ENCODE measurements at places on chromosomes 12 and 14.

- DNase-seq = no peak
These were observed 40.9 kb downstream of the ATL1 start for GRCh38 chr14:50600849-50601248.

GRCh38 chr14:35940291-35940690 is 114.2 kb downstream of the BRMS1L start:
- no peak for DNase-seq

- no peak for DNase-seq
These were observed 10.3 kb downstream of the PLXNC1 start for GRCh38 chr12:94158666-94159065.

GRCh38 chr14:23409966-23410635 is 2.0 kb upstream of the MYH6 start:
- DNase-seq = no peak

GRCh38 chr14:33676135-33676566 is 274.7 kb downstream of the EGLN3 start:
- DNase-seq = no peak

GRCh38 chr14:25537846-25538455 is 488.0 kb upstream of the STXBP6 start:
- DNase-seq = peak; percentile 0

DNA sequence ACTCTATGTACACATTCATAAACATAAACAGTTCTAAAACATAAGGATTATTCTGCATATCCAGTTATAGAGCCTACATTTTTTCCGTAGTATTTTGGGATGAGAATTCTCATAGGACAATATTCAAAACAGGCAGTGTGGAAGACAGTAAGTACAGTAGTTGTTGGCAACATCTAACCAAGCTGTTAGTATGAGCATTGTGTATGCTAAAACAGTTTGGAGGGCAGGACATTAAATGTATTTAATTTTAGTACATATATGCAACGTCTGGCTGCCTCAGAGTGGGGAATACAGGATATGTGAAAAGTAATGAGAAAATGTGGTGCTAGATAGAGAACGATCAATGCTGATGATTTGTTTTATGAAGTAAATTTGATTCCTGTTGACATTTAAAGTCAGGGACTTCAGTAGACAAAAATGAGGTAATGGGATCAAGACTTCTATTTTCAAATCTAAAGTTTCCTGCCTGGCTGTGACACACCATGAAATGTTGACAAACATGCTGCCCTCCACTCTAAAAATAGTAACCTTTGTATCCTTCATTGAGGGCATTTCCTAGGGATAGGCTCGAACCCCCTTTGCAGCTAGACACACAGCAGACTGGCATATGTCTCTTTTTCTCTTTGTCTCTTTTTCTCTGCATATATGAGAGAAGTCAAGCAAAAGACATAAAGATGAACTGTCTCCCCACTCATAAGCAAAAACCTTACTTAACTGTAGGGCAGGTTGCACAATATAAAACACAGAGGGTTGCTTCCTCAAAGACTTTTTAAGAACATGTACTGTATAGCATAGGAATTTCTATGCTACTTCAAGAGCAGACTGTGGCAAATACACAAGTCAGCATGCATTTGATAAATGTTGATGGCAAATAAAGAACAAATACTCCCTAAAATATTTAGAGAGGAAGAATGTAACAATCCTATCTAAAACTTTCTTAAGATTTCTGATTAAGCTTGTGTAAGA is 75.5 kb upstream of the GTF2A1 start:
- DNase-seq = no peak

- DNase-seq = no peak
These were observed 22.1 kb upstream of the LRRC9 start for GRCh38 chr14:59897757-59898383.

DNA sequence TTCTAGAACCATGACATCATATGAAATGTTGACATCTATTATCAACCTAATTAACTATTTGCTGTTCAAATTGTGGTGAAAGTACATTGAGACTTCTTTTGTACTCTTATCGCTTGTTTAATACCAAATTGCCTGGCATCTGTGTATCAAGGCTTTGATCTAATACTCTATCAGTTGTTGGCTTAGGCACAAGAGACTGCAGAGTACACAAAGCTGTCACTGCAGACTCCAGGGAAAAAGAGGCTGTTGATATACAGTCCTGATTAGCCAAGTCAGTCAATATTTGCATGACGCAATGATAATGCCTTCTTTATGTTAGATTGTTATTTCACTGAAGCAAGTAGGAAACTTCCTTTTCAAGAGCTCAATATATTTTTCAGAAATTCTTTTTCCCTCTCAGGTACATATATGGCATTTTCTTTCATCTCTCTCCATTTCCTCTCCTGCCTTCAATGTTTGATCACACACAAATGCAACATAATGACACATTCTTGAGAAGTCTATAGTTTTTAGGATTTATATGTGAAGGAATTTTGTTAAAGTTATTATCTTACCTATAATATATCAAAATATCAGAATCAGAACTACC is 32.3 kb upstream of the PTCSC3 start:
- DNase-seq = no peak

- no peak for DNase-seq
These were observed 19.5 kb downstream of the TMED10 start for GRCh38 chr14:75156901-75157300.

- DNase-seq = no peak
These were observed 21.7 kb upstream of the HELB start for GRCh38 chr12:66280561-66280960.

- peak; percentile 43 for DNase-seq
These were observed 790 bp downstream of the DYNC1H1 start for GRCh38 chr14:101965181-101965544.

DNA sequence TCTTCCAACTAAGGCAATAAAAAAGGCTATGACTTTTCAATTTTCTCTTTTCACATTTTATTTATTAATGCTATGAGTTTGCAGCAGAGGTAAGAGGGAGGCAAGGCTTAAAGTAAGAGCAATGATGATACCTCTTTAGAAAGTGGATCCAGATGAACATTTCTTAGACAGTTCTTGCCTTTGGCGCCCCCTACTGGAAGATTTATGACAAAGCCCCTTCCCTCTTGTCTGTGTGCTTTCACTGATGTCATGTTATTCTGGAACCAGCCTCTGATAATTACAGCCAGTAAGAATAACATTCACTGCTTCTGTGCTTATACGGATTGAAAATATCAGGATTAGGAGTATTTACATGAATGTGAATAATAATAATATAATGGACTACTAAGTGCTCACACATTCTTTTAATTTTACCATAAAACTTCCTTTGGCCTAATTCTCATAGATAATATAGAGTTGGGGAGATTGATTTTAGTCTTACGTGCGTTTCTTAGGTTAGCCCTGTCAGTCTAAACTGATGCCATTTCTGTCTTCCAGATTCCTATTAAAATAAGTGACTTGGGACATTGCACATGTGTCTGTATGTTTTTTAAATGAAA is 1929.9 kb upstream of the SEL1L start:
- no peak for DNase-seq

DNA sequence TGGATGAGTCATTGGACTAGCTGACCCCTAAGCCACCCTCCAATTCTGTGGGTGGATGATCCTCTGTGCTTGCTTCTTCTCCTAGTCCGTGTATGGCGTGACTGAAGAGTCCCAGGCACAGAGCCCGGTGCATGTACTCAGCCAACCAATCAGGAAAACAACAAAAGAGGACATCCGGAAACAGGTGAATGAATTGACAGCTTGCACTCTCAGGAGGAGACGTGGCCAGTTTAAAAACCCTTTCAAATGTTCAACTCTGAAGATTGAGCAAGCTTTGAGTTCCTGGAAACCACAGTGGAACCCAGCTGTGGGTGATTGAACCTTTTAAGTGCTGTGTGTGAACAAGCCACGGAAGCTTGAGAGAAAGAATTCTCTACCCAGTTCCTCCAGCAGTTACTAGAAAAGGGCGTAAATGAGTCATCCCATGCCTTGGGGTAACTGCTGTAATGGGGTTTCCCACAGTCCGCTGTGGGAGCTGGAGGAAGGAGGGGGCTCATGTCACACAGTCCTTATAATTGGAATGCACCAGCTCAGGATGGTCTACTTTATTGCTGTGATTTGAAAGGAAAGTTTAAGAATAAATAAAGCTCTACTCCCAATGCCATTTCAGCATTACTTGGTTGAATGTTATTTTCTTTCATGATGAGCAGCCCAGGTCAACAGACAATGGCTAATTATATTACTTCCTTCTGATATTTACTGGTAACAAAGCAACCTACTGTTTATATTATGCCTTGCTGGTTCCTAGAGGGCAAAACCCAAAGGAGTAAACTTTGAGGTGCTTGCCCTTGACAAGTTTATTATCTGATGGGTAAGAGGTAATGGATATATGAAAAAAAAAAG is 417.0 kb downstream of the DPF3 start:
- DNase-seq = peak; percentile 56

DNA sequence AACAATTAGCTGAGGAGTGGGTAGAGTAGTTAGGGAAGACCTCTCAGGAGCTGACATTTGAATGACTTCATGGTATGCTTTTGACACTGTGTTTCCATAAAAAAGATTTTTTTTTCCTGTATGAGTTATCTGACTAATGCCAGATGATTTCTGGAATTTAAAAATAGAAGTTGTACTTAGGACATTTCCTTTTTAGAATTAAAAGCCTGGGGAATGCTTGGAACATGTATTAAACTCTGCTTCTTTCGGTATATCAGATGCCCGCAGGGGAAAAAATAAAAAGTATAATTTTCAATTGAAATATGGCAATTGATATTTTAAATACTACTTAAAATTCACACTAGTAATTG is 41.1 kb downstream of the BRMS1L start:
- no peak for DNase-seq

GRCh38 chr12:53299454-53300180 is at the start of gene MYG1:
Gene MYG1, plus strand, starts transcription at chr12:53299695. Its CDS starts 43 bp downstream, at chr12:53299738.
- DNase-seq = peak; percentile 76

GRCh38 chr12:25702553-25702952 is 149.5 kb upstream of the LMNTD1 start:
- no peak for DNase-seq

GRCh38 chr12:123270214-123271000 is 1.2 kb downstream of the CDK2AP1 start:
- no peak for DNase-seq

DNA sequence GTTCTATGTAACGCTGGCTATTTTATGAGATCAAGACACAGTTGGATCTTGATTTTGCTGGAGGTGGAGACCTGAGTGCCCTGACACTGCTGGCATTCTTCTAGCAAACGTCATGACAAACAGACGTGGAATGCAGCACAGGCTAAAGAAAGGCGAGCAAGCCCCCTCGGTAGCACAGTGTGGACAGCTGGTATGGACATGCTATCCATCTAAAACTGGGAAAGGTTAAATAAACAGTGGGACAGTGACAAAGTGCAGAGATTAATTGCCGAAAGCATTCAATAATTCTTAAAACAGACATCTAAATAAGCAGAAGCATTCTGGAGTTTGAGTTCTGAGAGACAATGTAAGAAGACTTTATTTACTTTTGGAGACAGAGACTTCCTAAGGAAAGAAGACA is 237.2 kb downstream of the FBXL14 start:
- no peak for DNase-seq

GRCh38 chr14:99671235-99672224 is 12.6 kb upstream of the CYP46A1 start:
- no peak for DNase-seq

GRCh38 chr14:104343690-104344640 is 205.6 kb downstream of the KIF26A start:
- DNase-seq = no peak

GRCh38 chr12:115166698-115167315 is 482.8 kb upstream of the TBX3 start:
- DNase-seq = no peak

DNA sequence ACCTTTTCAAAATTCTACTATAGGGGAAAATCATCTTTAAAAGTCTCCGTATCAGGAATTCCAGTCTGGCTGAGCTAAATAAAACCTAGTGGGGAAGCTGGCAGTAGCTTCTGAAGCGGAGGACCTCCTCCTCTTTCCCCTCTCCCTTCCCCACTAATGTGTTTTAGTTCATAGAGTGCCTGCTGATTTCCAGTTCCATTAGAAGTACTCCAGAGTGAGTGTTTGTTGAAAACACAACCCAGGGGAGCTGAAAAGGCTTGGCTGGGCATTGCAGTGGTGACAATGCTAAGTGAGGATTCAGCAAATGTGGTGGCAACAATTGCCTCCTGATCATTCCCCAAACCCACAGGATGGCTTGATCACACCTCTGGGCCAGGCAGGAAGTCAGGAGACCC is 144.2 kb upstream of the FRMD6 start:
- DNase-seq = no peak

DNA sequence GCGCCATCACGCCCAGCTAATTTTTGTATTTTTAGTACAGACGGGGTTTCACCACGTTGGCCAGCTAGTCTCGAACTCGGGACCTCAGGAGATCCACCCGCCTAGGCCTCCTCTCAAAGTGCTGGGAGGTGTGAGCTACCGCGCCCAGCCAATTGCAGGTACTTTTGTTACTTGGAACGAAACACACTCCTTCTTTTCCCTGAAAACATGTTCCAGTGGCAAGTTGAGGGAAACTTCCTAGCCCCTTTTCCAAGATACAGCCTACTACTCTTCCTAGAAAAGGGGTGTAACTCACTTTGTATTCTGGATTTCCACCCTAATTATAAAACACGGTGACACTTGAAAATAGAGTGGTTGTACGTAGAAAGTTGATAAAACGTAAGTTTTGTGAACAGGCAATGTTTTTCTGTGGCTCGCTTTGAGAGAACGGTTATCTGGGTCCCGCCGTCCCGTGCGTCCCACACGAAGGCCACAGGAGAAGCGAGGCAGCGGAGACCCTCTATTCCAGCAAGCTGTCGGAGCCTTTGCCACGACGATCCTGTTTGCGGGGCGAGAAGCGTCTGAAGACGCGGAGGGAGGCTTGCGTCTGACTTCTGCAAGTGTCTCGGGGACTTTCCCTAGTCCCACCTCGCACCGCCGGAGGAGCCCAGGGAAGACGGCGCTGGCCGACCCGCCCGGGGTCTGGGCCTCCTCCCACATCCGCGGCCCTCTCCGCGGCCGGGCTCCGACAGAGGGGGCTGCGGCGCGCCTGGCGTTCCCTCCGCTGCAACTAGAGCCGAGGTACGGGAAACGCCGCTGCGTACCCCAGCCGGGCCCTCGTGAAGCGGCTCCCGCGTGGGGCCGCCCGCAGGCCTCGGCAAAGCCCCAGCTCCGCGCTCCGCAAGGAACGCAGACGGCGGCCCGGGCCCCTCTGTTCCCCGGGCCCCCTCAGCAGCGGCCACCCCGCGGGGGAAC is 745 bp downstream of the CDCA4 start:
- peak; percentile 34 for DNase-seq

DNA sequence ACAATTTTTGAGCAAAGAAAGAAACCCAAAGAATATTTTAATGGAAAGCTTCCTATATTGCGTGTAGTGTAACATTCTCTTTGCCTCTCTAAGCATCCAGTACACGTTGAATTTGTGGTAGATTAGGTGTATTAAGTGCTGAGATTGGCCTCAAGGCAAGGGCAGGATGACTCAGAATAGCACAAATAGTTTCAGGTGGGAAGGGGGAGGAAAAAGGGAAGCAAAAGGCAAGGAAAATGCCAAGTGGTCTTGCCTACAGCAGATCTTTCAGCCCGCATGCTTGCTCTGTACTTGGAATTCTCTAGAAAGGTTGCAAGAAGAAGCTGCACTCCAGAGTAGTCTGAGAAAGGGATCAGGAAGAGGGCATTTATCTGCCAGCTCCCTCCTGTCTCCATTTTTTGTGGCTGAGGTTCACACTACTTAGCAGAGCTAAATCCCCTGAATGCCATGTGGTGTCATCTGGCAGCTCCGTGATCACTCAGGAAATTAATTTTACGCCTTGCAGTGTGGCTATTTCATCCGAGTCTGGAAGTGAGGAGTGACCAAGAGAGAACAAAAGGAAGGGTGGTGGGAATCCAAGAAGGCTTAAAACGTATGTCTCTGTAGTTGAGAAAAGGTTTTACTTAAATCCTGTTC is 28.5 kb downstream of the CDKN1B start:
- DNase-seq = no peak

GRCh38 chr12:25072906-25073650 is 121.9 kb downstream of the DNAI7 start:
- no peak for DNase-seq
